ENCODE measurements at places on chromosomes 4 and X.

DNA sequence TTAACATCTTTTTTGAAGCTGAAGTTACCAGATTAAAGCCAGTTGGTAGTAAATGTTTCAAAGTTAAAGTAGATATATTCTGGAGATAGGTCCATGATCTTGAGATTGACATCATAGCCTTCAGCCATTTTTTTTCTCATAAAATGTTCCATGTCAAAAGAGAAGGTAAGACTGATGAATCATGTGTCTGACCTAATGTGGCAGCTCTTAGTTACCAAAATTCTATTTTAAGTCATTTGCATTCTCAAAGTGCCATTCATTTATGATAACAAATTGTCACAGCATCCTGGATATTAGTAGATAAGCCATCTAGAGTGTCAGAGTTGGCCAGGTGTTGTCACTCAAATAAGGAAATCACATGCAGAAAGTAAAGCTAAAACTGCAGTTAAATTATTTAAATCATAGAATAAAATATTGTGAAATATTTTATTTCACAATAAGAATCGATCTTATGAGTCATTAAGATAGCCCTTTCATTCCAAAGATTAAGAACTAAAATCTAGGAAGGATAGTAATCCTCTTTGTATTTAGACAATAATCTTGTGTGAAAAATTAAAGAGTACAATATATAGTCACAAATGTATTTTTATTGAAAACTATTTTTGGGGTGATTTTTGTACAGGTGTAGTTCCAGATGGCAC lies 65.7 kb upstream of the ADAD1 start:
- no peak for DNase-seq

- DNase-seq, result no peak
Observed at GRCh38 chrX:153684467-153685155, 3.1 kb upstream of the SLC6A8 start.

GRCh38 chr4:57013543-57014120 lies 34.9 kb downstream of the POLR2B start:
- no peak for DNase-seq

- DNase-seq, result no peak
Observed at GRCh38 chr4:8736090-8736825, 135.4 kb downstream of the HMX1 start.

GRCh38 chr4:146945556-146946374 lies at the start of gene TTC29:
TSS of gene TTC29 (minus strand) at chr4:146945864. CDS start at chr4:146939895, 5,969 bp downstream.
- peak; percentile 75 for DNase-seq

GRCh38 chr4:27692158-27692557 lies 831.5 kb downstream of the STIM2 start:
- DNase-seq, result no peak
